Occipital lobe (tissue), 3 donors: ENCODE measurements at places on chromosomes 12 and 14. TPM values are rescaled to one million over a fixed set of nuclear protein-coding genes. Genes with fewer than 3 reads are reported as not detected.

SMOC1 gene
- total RNA-seq = 18.6 TPM

ACTN1 gene
- total RNA-seq = 12.2 TPM

SERPINA6 gene
- not detected for total RNA-seq

CHGA gene
- total RNA-seq = 37.9 TPM

RARG gene
- total RNA-seq = 7.6 TPM

- no peak for DNase-seq
Measured at GRCh38 chr14:41570415-41571155, 36.1 kb upstream of the LRFN5 start.

- no peak for DNase-seq
Measured at GRCh38 chr14:50318031-50318626, 6.0 kb downstream of the DMAC2L start.

DNA sequence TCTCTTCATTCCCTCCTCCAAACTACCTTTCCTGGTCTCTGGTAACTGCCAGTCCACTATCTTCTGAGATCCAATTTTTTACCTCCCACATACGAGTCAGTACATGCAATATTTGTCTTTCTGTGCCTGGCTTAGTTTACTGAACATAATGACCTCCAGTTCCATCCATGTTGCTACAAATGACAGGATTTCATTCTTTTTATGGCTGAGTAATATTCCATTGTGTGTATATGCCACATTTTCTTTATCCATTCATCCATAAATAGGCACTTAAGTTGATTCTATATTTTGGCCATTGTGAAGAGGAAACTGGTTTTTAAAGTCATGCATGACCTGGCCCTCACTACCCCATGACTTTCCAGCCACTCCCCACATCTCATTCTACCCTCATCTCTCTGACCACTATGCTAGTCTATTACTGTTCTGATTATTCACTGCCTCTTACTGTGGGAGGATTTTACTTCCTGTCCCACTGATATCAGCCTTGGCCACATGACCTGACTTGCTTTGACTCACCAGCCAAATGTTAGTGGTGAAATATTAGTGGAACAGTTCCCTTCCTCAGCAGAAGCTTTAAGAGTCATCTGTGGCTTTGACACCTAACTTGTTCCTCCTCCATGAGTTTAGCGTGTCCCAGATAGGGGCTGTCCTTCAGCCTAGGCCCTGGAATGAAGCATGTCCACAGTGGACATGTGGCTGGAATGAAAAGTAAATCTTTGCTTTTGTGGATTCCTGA is 52.2 kb downstream of the GOLGA5 start:
- DNase-seq = no peak

- no peak for DNase-seq
Measured at GRCh38 chr12:62127516-62127915, 132.7 kb upstream of the USP15 start.

DNA sequence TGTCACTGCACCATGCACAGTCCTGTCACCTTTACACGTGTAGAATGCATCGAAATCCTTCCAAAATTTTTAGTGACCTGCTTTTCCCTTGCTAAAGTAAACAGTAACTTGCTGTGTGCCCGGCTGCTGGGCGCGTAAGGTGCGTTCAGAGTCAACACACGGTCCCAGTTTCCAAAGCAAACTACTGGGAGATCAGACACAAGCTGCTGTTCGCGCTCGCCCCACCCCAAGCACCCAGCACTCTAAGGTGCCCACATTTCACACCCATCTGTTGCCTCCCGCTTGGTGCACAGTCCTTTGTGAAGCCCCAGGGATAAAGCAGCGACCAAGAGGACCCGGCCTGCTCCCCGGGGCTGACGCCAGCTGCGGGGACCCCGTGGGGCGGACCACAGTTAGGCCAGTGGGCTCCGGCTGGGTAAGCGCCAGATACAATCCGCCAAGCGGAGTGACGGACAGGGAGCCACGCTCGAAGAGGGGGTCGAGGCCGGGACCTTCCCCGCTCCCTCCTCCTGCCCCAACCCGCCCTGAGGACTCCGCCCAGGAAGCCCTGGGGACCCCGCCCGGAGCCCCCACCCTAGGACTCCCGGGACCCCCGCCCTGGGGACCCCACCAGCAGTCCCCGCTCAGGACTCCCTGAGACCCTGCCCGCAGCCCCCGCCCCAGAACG is 633 bp downstream of the STX2 start:
- DNase-seq = no peak

GRCh38 chr12:104249017-104249416 is 33.4 kb downstream of the TXNRD1 start:
- DNase-seq = no peak

- DNase-seq = no peak
Measured at GRCh38 chr12:96195845-96196451, 1.8 kb downstream of the ELK3 start.

DNA sequence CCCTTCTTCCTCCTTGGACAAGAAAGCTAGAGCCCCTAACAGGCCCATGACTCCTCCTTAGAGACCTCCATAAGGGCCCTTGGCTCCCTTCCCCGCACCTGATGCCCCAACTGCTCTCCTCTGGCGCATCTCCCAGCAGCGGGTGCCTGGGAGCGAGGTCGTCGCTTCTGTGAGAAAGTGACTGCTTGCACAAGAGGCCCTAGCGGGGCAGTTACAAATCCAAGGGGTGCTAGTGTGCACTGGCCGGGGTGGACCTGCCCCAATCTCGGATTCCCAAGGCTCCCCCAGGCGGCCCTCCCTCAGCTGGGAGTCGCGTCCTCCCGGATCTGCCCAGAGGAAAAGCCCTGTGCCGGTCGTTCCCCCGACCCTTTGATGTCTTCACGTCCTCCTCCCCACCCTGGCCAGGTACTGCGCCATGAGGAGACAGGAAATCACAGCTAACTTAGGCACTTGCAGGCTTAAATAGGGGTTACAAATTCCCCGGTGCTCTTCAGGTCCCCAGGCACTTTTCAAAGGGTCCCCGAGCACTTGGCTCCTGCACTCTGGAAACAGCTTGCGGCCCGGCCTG is 2.8 kb downstream of the NKX2-8 start:
- DNase-seq = no peak

DNA sequence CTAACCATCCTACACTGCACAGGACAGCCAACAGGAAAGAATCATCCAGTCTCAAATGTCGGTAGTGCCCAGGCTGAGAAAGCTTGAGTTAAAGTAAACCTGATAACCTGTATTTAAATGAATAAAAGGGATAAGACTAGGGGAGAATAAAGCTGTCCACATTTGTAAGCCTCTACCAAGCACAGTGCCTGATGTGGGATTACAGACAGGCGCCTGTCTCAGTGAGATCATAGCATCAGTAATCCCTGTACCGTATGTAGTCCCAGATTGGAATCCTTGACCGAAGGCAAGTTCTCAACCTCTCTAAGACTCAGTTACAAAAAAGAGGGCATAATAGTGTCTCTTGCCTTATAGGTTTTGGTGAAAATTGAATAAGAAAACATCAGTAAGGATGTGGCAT is 59.9 kb downstream of the BICD1 start:
- no peak for DNase-seq

DNA sequence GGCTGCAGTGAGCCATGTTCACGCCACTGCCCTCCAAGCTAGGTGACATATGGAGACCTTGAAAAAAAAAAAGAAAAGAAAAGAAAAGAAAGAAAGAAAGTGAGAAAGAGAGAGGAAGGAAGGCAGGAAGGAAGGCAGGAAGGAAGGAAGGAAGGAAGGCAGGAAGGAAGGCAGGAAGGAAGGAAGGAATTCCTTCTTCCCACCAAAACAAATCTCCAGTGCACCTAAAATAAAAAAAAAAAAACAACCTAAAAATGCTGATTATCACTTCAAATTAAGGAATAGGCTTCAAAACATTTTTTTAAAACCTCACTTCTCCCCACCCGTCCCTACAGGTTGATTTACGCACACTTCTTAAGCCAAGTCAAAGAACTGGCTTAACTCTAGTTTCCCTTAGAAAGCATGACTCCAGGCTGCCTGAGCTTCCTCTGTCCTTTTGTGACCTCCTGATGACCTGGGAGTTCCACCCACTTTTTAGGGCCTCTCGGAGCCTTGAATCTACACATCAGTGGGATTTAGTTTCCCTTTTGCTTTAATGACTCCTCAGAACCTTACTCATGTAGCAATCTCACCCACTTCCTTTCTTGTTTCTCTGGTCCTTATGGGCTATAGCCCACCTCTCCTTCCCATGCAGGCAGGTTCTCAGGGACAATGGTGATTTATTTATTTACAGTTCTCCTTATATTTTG is 18.6 kb downstream of the DUSP6 start:
- no peak for DNase-seq

- DNase-seq = no peak
Measured at GRCh38 chr12:3178671-3179313, 101.6 kb downstream of the TSPAN9 start.

DNA sequence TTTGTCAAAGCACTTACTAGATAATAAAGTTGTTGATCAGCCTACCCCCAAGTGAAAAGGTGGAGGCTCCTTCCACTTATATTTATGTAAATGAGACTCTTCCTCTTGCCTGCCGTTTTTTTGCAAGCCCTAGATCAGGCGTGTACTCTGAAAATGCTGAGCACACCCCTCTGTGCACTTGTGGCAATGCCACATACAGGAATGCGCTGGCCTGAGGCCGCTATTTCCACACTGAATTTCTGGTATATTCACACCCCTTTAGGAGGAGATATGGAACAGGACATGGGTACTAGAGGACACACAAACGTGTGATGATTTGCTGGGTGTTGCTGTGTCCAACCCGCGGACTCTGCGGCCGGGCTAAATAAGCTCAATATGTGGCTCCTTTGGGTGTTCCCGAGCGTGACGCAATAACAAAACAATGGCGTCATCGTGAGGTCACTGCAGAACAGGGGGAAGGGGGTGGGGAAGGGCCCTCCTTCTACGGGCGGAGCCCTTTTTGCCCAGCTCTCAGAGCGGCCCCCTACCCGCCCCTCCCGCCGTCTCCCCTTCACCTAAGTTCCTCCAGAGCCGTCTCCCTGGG is 554 bp upstream of the TSPAN31 start:
- no peak for DNase-seq

GRCh38 chr12:96347130-96347699 is 53.0 kb downstream of the CDK17 start:
- DNase-seq = no peak

DNA sequence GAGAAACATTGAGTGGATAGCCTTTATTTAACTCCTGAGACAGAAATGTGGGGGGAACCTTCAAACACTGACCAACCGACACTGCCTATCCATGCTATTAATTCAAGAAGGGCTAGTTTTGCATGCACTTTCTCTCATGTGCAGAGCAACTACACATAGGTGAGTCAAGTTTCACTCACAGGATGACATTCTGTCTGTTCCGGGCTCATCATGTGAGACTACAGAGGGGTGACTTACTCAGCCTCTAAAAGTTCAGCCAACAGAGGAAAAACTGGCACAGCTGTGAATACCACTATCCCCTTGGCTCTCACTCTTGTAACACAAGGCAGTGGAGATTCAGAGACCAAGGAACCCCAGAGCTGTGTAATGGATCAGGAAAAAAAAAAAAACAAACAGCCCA is 13.3 kb downstream of the BEST3 start:
- no peak for DNase-seq

DNA sequence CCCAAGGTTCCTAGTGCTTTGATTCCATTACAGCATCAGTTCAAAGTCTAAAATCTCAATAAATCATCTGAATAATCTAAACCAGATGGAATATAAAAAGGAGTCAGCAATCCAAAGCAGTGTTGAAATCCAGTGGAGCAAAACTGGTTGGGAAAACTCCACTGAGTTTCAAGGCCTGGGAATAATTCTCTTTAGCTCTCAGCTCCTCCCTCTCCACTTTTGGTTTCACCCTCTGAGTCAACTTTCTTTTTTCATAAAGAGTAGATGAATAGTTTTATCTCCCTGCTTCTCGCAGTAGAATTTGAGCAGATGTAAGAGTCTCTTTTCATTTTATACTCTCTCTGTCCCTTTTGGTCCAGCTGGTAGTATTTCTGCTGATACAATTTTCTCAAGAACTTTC is 338.6 kb downstream of the APAF1 start:
- DNase-seq = no peak

GRCh38 chr12:3215410-3215975 is 138.3 kb downstream of the TSPAN9 start:
- no peak for DNase-seq

GRCh38 chr12:107843351-107844311 is 69.1 kb downstream of the ASCL4 start:
- no peak for DNase-seq

GRCh38 chr12:3065300-3065699 is 11.9 kb upstream of the TSPAN9 start:
- DNase-seq = no peak

DNA sequence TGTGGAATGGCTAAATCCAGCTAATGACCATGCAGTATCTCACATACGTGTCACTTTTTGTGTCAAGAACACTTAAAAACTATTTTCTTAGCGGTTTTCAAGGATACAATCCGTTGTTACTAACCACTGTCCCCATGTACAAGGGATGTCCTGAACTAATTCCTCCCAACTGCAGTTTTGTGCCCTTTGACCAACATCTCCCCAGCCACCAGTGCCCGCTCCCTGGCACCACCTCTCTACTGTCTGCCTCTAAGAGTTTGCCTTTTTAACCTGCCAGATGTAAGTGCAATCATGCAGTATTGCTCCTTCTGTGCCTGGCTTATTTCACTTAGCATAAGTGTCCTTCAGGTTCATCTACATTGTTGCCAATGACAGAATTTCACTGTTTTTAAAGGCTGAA is 315.7 kb downstream of the TMEM121 start:
- DNase-seq = no peak

- no peak for DNase-seq
Measured at GRCh38 chr12:87975879-87976278, 53.3 kb downstream of the C12orf50 start.

DNA sequence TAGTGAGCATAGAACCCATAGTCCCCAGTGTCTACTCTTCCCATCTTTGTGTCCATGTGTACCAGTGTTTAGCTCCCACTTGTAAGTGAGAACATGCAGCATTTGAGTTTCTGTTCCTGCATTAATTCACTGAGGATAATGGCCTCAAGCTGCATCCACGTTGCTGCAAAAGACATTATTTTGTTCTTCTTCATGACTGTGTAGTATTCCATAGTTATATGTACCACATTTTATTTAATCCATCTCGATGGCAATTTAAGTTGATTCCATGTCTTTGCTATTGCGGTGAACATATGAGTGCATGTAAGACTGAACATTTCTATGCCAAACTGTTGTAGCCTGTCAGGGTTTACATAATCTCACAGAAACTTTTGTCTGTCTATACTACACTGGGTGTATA is 237.2 kb downstream of the IPO8 start:
- DNase-seq = no peak

DNA sequence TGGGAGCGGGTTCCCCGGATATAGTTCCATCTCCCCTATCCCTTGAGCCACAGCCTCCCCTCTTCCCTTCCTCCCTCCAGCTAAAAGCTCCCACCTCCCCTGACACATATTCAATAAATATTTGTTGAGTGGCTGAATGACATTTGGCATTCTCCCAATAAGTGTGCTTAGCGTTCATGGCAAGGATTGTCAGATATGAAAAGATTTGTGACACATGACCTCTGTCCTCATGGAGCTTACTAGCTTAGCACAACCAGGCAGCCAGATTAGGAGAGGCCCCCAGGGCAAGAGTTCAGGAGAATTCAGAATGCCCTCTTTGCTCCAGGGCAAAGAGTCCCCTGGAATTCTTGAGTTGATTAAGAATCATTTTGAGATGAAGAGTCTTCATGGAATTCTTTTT is 22.5 kb upstream of the SLC6A12 start:
- DNase-seq = no peak
